Stimulated activated CD4-positive, alpha-beta T cell treated with anti-CD3 and anti-CD28 coated beads, Interleukin-15, amount 100 ng/mL, for 1 hour (primary cell): ENCODE measurements at places on chromosomes 6 and 20.

DNA sequence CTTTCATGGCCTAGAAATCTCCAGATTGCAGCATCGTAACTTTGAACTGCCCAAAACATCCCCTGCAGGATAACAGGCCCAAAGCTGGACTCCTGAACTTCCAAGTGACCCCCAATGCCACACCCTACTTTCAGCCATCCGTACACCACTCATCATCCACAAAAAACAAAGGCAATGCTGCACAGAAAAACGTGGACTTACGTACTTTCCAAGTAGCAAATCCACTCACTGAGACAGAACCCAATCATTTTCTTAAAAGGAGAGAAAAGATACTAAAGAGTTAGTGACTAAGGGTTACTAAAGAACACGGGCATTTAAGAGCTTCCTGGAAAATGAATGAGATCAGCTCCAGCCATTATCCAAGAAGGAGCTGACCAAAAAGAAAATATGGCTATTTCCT is 211.0 kb downstream of the WDR27 start:
- DNase-seq, result no peak

- no peak for DNase-seq
These were observed 39.6 kb downstream of the PDSS2 start for GRCh38 chr6:107419733-107420132.

GRCh38 chr6:153966001-153966400 is 73.0 kb upstream of the OPRM1 start:
- DNase-seq, result no peak

- DNase-seq, result no peak
These were observed 11.0 kb upstream of the SNRPC start for GRCh38 chr6:34746104-34746846.

- no peak for DNase-seq
These were observed 66.9 kb downstream of the GMPR start for GRCh38 chr6:16305246-16305725.

DNA sequence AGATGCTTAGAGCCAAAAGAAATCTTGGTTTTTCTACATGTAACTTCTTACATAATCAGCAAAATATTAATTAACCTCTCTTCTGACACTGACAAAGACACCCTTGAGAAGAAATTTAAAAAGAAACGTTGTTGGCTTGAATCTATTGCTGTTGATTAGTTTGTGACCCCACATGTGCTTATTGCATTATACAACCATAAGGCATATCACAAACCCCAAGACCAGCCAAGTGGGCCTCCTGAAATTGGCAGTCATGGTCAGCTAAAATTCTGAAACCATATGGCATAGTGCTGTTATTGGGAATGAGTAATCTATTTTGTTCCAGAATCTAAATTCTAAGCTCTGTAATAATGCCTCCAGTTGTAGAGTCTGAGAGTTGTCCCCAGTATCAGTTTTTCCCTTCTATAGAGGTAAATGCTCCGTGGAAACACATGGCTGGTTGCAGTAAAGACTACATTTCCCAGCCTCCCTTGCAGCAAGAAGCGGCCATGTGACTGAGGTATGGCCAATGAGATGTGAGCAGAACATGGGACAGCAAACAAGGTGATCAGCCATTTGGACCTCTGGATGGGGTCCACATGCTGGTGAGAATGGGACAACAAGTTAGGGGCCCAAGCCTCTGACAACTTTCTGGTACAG is 42.3 kb upstream of the PTPN1 start:
- DNase-seq, result no peak

DNA sequence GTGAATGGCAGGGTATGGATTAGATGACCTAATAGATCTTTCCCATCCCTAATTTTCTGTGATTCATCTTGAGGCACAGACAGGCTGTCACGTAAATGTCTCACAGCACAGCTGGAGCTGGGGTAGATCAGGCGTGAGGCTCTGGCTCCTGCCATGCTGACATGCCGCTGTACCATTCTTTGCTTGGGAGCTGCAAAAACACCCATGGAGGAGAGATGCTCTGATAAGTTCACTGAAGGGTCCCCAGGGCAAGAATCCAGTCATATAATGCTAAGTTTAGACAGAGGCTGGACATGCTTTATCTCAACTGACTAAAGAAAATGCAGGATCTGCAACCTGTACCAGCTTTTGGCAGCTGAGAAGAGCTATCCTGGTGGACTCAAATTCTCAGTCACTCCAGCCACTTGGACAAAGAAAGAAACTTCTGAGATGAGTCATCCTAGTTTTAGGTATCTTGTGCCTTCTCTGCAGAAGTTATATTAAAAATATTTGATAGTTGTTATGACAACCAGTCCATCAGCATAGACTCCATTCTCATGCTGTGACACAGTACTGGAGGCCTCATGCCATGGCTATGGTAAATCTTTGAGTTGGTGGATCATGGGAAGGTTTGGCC is 185.1 kb upstream of the RAB32 start:
- DNase-seq, result no peak

DNA sequence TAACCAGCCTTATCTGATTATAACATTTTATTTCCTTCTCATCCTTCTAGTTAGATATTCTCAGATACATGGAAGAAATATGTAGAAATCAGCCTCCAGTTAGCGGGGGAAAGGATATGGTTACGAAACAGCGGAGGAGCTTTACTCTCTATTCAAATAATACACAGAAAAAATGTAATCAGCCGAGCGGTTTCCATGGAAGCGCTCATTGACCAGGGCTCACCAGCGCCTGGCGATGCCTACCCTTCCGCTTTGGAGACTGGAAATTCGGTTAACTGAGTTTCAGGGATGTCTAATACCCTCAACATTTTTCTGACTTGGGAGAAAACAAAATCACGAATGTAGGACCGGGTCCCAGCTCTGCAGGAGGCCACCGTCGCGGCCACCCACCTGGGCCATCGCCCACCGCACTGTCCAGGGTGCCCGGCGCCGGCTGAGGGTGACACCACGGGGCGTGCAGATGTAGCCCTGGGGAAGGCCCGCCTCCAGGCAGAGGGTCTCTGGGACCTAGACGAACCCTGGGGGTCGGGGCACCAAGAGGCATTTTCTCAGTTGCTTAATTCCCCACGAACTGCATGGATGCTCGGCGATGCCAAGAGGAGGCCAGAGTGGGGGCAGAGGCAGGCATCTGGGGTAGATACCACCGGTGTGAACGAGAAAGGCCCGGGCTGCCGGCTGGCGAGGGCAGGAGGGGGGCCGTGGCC is 1.7 kb downstream of the PRR18 start:
- no peak for DNase-seq
